ENCODE measurements at places on chromosomes 7 and 10.
A peak's percentile ranks its signal among the peaks of the same experiment; 100 is the strongest.

GRCh38 chr10:103592186-103593021 is 98.9 kb downstream of the NEURL1 start:
- peak; percentile 81 for DNase-seq

- DNase-seq: peak; percentile 31
Observed at GRCh38 chr7:108660465-108660864, 90.8 kb downstream of the DNAJB9 start.

DNA sequence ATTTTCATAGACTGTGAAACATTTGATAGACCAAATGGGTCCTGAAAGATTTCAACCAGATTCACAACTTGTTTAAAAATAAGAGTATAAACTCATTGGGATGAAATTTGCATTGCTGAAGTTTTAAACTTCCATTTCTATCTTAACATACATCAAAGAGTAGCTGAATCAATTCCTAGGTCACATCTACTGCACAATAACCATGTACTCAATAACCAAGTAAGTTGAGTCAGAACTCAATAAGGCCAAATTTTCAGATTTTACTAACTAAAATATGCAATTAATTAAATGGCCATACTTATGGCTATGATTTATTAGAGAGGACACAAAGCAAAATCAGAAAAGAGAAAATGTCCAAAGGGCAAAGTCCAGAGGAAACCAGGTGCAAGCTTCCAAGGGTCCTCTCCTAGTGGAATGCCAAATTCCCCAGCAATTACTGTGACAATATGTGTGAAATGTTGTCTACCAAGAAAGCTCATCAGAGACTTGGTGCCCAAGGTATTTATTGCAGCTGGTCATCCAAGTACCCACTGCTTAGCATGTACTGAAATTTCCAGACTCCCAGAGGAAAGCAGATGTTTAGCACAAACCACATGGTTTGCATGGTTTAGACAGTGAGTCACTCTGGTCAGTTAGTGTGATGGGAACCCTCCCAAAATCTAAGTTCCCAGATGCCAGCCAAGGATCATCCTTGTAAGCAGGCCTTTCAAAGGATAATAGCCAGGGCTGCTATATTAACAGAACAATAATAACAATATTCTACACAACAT is 238.9 kb downstream of the IPMK start:
- peak; percentile 59 for DNase-seq

- DNase-seq: peak; percentile 10
Observed at GRCh38 chr10:45160271-45160670, 155.1 kb downstream of the OR13A1 start.

DNA sequence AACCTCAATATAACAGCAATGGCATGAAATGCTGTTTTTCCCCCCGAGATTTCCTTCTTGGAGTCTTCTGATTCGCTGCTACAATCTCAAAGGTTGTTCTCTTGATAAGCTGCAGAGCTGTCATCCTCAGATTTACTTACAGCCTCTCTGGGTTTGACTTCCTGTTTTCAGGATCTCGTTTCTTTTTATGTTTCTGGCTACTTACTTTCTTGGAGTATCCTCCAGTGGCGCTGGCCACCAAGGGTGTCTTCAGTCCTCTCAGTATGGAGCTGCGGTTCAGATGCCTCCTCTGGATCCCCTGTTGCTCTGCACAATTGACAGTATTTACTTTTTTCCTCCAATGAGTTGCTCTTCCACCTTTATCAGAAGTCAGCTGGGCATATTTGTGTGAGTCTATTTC is 152.0 kb upstream of the TMEM72 start:
- no peak for DNase-seq

DNA sequence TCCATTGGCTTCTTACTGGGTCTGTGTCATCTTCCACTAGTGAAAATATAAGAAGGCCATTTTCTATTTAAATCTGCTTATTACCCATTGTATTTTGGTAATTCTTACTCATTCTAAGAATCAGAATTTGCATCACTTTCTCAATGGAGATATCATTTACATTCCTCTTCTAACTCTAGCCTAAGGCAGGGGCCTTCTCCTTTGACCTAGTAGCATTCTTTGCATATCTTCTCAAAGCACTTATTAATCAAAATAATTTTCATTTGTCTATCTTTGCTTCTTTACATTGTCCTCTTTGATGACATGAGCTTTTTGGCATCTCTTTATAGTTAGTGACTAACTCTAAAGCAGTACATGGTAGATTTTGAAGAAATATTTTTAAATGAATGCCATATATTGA is 400.9 kb upstream of the SEMA3D start:
- DNase-seq: no peak

DNA sequence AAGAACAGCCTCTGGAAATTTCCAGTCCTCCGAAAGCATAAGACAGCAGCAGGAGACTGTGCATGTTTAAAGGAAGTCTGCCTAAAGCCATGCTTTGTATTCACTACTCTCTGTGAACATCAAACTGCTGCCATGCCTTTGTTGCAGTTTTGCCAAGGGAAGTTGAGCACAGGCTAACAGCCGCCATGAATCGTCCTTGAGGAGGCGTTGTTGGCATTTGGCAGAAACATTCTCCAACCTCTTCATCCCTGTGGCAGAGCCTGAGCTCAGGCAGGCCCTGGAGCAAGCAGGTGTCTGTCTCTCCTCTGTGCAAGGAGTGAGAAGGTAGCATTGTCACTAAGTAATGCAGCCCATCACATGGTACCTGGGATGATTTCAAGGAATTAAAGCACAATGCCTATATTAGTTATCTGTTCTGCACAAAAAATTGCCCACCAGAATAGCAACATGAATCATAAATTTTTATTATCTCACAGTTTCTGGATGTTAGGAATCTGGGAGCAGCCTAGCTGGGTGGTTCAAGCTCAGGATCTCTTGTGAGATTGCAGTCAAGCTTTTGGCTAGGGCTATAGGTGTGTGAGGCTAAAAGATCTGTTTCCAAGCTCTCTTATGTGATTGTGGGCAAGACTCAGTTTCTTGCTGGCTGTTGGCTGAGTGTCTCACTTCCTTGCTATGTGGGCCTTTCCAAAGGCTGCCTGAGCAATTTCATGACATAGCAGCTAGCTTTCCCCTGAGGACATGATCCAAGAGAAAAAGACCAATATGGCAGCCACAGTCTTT is 46.5 kb upstream of the KIAA1217 start:
- DNase-seq: no peak

GRCh38 chr10:63388421-63389031 is 77.3 kb downstream of the JMJD1C start:
- DNase-seq: no peak

- no peak for DNase-seq
Observed at GRCh38 chr10:60654813-60655464, 123.3 kb upstream of the CDK1 start.

DNA sequence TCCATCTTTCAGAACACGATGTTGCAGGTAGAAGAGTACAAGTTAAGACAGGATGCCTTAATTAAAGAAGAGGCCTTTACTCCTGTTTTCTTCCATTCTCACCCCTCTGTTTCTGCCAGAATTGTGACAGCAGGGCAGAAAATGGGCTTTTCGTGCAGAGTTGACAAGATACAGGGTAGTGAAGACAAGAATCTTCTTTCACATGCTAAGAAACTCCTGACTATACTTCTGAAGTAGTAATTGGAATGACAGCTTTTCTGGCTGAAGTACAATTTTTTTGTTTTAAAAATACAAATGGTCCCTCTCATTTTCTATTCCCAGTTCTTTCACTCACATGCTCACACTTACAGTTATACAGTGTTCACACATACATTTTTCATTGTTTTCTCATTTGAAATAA is 22.1 kb downstream of the HDAC9 start:
- no peak for DNase-seq

- peak; percentile 78 for DNase-seq
Observed at GRCh38 chr10:97689559-97690020, 2.5 kb upstream of the AVPI1 start.

GRCh38 chr10:132167976-132168375 is 18.8 kb upstream of the DPYSL4 start:
- DNase-seq: no peak

GRCh38 chr10:131093795-131094366 is 217.6 kb downstream of the TCERG1L start:
- no peak for DNase-seq

GRCh38 chr7:158682456-158682855 is 22.1 kb downstream of the NCAPG2 start:
- DNase-seq: no peak

- no peak for DNase-seq
Observed at GRCh38 chr10:70912556-70912955, 24.2 kb upstream of the PCBD1 start.

GRCh38 chr7:148337246-148337965 is 253.2 kb upstream of the C7orf33 start:
- DNase-seq: no peak

GRCh38 chr10:111598433-111599059 is 521.7 kb downstream of the ADRA2A start:
- DNase-seq: peak; percentile 20

- DNase-seq: peak; percentile 75
Observed at GRCh38 chr7:127437837-127438236, 45.3 kb upstream of the ZNF800 start.

DNA sequence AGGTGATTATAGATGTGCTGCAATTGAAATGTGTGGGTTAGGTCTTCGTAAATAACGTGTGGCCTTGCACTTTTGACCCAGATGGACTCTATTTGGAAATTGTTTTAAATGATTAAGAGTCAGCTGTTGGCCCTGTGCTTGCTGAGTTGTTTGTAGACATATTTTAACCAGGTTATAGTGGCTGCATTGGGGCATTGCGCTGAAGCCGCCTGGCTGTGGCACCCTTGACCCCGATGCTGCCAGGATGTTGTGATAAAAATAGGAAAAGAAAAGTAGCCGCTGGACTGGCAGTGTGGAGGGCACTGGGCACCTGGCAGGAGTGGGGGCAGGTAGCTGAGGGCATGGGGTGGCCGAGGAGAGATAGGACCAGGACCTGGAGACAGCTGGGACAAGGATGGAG is 13.4 kb downstream of the LRRC27 start:
- no peak for DNase-seq

- no peak for DNase-seq
Observed at GRCh38 chr7:27146491-27147198, 929 bp downstream of the HOXA6 start.

DNA sequence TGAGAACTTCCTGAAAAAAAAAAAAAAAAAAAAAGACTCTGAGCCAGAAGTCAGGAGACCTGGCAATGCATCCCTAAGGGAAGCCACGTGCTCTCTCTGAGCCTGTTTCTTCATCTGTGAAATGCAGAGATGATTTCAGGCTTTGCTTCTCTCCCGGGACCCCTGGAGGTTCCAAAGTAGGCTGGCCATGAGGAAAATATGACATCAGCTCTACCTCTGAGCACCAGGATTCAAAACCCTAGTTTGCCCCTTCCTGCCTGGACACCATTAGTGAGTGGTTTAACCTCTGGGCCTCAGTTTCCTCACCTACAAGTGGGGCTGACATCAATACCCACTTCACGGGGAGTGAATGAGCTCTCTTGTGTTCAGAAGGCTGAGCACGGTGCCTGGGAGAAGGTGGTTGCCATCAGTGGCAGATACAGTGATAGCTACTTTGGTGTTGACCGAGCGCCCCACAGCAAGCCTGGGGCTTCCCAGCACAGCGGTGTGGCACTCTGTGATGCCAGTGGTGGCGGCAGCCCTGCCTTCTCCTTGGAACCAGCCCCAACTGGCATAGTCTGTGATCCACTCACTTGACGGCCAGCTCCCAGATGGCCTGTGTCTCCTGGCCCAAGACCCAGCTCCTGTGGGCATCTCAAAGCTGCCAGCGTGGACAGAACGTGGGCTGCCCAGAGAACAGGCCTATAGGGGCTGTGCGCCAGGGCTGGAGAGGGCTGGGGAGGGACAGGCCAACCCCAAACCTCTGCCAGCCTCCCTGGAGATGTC is 153.1 kb upstream of the UNC5B start:
- no peak for DNase-seq

DNA sequence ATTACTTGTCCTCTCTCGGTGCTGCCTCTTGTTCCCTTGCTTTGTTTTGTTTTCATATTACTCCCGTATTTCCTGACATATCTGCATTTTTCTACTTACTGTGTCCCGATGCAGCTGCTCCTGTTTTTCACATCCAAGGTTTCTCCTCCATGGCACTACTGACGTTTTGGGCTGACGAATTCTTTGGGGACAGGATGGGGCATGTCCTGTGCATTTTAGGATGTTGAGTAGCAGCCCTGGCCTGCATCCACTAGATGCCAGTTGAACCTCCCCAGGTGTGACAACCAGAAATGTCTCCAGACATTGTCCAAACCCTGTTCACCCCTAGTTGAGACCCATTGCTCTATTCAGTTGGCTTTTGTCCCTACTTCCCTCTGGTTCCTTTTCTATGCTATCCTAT is 12.4 kb downstream of the ZNF789 start:
- DNase-seq: no peak

- DNase-seq: no peak
Observed at GRCh38 chr7:117068511-117069145, 115.3 kb downstream of the ST7 start.

DNA sequence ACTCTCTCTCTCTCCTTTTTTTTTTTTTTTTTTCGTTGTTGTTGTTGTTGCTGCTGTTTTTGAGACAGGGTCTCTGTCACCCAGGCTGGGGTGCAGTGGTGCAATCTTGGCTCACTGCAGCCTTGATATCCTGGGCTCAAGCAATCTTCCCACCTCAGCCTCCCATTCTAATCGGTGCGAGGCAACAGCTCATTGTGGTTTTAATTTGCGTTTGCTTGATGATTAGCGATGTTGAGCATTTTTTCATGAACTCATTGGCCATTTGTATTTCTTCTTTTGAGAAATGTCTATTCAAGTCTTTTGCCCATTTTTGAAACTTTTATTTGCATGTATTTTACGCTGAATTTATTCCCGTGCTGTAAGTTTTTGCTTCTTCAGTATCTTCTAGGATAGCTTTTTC is 13.3 kb upstream of the ZC3HAV1L start:
- no peak for DNase-seq

Data from AG08396 (cell line).